ENCODE measurements at places on chromosomes 4 and X. TPM values are rescaled to one million over a fixed set of nuclear protein-coding genes. Genes with fewer than 3 reads are reported as not detected.

- no peak for DNase-seq
These were observed 7.7 kb downstream of the FANCB start for GRCh38 chrX:14865201-14865600.

GRCh38 chr4:76585897-76586360, 150.9 kb downstream of the SHROOM3 start:
- DNase-seq, result peak; percentile 4

DNA sequence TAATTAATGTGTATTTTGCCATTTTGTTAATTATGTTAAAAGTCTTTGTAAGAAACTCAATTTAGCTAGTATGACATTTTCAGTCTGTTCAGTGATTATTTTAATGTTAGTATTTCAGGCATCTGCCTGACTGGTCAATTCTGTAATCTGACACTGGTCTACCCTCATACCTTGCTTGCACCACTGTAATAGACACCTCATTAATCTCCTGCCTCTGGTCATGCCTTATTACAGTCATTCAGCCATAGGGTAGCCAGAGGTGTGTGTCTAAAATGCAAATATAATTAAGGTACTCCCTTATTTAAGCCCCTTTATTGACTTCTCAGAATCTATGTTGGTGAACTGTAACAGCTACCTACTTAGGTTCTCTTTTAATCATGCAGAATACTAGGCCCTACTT, 861.1 kb upstream of the IGFBP7 start:
- no peak for DNase-seq

DNA sequence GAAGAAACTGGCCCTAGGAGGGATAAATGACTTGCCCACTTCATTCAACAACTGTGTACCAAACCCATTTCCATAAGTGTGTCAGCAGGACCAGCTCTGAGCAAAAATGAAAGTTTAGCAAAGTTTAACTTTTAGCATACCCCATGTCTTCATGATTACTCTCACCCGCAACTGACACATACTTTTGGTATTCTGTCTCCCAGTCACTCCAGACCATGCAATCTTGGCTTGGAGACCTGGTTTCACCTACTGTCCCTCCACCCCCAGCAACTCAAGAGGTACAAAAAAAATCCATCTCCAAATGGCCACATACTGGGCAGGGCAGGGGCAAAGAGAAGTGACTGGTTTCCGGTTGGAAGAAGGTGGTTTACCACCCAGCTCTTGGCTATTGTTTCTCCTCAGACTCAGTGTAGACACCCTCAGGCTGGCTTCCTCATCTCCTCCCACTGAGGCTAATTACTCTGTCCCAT, 79.8 kb downstream of the RLIM start:
- no peak for DNase-seq

DNA sequence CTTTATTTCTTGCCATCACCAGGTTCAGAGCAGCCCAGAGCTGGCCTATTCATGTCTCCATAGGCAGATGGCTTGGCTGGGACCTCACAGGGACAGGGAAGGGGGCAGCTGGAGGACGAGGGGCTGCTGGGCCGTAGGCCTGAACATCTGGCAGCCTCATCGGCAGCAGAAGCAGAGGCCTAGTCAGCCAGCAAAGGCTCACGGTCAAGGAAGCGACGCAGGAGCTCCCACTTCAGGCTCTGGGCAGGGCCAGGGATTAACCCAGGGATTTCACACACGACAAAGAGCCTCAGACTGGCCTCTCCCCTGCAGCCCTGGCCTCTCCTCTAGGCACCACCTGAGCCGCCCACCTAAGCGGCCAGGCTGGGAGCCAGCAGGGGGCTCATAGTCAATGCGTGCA, 46.0 kb upstream of the MAN2B2 start:
- DNase-seq, result no peak

GRCh38 chrX:149848855-149849254, 32.1 kb upstream of the MAGEA8 start:
- no peak for DNase-seq

HGFAC gene
- total RNA-seq, result not detected

FAM241A gene
- total RNA-seq, result 12.5 TPM

XK gene
- 0.10 TPM for total RNA-seq

Data from activated T-cell treated with anti-CD3 and anti-CD28 coated beads, Interleukin-2, amount 50 U/mL, for 4 hours (primary cell).